ENCODE measurements at places on chromosomes 5 and 9.

DNA sequence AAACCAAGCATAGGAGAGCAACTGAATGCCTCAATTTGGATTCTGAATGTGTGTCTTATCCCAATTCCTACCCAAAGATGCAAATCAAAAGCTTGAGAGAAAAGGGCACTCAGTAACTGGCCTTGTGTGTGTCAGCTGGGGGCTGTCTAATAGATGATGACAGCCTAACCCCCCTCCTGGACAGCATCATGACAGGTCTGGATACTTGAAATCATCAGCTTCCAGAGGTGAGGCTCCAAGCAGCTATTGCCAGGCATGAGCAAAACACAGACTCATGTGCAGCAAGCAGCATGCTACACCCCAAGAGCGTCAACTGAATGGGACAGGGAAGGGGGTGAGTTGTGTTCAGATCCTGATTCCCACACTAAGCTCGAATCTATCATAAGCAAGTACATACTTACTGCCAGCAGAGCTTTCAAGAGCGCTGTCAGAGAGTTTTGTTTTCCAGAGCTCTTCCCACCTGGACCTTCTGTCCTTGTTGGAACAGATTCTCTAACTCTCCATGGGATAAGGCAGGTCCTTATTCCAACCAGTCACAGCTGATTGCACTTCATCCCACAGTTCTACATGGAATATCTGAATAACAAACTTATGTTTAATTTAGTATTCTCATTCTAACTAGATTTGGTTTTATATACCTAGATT lies 467.5 kb downstream of the DTWD2 start:
- DNase-seq, result no peak

GRCh38 chr9:12790001-12790400 lies 15.2 kb downstream of the LURAP1L start:
- no peak for DNase-seq

- no peak for DNase-seq
These were observed 17.8 kb downstream of the BOD1 start for GRCh38 chr5:173598686-173599085.

DNA sequence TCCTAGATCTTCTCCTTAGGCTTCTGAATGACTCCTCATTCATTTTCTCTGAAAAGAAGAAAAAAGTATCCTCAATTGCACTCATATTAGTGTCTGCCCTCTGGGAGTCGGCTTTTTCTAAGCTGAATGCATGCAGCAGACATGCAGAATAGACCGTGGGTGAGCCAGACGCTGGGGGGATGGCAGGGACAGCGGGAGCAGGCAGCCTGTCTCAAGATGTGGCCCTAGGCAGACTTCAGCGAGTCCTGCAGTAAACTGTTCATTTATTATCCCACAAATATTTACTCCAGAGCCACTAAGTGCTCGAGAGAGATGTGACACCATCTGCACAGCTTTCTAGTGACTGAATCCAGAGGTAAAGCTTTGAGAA lies 164.9 kb upstream of the RAI14 start:
- no peak for DNase-seq

DNA sequence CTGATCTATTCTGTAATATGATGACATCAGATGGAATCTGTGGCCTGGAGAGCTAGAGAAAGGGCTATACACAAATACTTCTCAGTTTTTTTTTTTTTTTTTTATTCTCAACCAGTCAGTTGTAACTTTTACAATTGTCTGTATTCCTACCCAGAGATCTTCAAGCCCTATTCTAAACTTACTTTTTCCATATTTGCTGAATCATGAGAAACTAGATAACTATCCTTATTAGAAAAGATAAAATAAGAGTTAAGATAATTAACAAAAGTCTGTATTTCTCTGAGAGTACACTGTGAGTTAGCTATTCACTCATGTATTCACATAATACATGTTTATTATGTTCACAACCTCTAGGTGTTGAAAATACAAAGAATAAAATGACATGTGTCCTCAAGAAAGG lies 1575.9 kb downstream of the EFNA5 start:
- no peak for DNase-seq
